Germinal center (tissue), 1 donor: ENCODE measurements at places on chromosomes 12 and 14.

GRCh38 chr14:68958553-68958952 is 20.5 kb downstream of the ACTN1 start:
- no peak for DNase-seq

- no peak for DNase-seq
Measured at GRCh38 chr14:24360281-24360680, 7.7 kb upstream of the NFATC4 start.

DNA sequence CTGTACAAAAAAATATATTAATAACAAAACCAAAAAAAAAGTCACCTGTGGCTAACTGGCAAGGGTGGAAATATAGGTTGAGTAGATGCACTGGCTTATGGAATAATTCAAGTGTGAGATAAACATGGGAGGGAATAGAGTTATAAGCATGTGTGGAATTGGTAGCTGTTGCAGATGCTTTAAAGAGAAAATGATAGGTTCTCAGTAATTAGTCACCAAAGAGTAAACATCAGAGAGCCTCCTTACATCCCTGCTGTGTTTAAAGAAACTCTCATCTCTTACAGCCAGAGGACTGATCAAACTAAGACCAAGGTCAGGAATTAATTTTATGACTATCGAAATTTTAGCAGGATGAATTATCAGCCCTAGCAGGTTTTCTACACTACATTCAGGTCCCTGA is 70.5 kb downstream of the EGLN3 start:
- DNase-seq, result no peak

DNA sequence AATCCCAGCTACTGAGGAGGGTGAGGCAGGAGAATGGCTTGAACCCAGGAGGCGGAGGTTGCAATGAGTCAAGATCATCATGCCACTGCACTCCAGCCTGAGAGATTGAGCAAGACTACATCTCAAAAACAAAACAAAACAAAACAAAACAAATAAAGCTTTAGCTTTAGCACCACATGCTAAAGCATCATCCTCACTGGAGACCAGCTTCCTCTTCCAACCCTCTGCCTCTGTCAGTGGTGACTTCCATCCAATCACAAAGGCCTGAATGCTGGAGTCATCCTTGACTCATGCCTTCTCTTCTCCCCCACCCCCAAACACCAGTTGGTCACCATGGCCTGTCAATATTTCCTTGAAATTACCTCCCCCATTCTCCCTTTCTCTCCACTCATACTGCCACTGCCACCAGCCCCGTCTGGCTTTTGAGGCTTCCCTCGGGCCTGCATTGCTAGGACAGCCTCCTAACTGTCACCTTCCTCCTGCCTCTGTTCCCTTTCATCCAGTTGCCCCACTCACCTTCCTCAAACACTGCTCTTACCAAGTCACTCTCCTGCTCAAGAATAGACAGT is 1.4 kb downstream of the ZNF385A start:
- no peak for DNase-seq

DNA sequence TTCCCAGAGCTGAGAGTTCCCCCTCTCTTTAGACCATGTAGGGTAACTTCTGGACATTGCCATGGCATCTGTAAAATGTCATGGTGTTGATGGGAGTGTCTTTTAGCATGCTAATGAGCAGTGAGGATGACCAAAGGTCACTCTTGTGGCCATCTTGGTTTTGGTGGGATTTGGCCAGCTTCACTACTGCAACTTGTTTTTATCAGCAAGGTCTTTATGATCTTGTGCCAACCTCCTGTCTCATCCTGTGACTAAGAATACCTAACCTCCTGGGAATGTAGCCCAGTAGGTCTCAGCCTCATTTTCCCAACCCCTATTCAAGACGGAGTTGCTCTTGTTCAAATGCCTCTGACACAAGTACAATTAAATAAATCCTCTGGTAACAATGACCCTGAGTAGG is 244.4 kb downstream of the NEDD1 start:
- DNase-seq, result no peak

DNA sequence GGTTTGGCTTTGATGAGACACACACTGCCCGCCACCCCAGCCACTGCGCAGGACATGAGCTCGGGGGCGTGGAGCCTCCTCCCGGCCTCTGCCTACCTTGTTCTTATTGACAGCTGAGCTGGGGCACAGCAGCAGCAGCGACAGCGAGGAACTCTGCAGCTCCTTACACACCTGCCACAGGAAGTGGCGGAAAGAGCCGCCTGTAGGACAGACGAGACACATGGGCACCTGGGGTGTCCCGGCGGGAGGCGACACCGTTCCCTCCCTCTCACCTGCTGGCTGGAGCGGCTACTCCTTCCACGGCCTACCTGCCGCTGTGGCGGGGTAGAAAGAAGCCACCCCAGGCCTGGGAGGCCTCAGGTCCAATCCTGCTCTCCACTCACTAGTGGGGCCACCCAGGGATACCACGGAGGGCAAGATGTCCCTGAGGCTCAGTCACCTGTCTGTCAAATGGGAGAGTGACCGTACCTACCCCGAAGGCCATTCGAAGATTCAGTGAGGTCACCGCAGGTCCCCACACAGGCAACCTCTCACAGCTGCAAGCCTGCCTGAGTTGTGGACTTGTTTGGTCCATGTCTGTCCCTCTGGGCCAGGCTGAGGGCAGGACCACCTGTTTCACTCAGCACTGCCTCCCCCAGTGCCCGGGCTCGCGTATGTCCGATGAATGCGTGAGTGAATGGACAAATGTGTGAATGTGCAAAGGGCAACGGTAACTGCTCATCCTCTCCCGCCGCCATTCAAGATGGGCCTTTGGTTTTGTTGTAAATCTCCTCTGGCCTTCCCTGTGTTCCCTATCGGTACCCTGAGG is 42.6 kb downstream of the TRAFD1 start:
- DNase-seq, result no peak

GRCh38 chr12:79083181-79083580 is 218.6 kb downstream of the SYT1 start:
- DNase-seq, result no peak

DNA sequence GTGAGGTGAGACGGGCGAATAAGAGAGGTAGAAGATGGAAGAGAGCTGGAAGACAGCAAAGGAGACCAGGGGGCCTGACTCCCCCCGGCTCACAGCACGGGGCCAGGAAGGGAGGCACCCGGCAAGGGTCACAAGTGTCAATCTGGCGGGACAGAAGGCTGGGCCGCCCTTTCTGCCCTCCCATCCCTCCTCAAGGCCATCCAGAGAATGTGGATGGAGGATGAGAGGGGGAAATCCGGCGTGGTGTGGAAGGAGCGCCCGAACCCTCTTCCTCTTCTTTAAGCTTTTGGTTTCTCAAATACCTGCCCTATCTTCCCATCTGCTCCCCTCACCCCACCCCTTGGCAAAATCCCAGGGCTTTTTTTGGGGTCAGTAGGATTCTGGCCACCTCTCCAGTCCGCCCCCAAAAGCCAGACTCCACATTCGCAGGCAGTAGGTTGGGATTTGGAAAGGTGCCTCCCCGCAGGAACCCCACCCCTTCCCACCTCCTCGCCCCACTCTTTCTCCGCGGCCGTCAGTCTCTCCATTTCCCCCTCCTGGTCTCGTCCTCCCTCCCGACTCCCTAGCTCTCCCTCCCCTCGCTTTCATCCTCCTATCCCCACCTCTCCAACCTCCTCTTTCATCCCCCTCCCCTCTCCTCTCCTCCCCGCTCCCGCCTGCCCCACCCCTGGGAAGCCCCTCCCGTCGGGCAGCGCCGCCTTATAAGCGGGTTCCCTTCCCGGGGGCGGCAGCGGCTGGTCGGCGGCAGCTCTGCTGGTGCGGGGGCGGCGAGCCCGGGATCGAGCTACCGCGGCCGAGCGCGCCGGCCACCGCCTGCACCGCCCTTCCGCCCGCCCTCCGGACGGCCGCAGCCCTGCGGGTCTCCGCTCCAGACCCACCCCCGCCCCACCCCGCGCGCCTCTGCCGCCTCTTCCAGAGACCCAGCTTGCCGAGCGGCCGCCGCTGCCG is at the start of gene PTMS:
Gene PTMS (plus strand): TSS at position 730 of the 948 bp plus-strand sequence. CDS start 343 bp downstream, outside the sequence.
- DNase-seq, result peak; percentile 47

DNA sequence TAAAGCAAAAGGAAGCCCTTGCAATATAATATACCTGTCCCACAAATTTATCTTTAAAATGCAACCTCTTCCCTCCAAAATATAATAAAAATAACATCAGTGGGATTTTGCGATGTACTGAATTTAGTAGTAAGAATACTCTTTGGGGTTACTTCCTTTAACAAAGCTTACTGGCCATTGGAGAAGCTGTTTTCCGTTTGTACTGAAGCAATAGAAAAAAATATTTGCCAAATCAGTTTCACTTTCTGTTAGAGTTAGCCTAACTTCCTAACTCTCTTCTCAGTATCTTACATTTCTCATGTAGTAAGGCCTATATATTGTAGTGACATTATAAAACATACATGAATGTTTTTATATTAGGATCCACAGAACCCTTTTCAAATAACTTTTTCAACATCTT is 3.7 kb downstream of the MAX start:
- peak; percentile 53 for DNase-seq

DNA sequence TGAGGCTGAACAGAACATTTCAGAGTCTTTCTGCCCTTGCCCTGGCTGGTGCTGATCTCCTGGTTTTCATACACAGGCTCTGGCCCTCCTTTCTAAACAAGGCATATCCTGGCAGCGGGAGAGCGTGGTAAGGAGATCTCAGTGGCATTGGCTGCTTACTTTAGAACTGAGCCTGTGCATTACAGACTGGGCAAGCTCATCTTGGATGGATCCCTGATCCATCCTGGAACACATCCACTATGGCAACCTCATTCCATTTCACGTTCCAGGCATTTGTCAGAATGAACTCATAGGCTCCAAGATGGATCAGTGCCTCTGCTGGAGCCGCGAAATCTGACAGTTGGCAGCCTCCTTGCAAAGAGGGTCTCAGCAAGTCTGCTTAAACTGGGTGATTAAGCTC is 224.5 kb upstream of the PELI2 start:
- no peak for DNase-seq

DNA sequence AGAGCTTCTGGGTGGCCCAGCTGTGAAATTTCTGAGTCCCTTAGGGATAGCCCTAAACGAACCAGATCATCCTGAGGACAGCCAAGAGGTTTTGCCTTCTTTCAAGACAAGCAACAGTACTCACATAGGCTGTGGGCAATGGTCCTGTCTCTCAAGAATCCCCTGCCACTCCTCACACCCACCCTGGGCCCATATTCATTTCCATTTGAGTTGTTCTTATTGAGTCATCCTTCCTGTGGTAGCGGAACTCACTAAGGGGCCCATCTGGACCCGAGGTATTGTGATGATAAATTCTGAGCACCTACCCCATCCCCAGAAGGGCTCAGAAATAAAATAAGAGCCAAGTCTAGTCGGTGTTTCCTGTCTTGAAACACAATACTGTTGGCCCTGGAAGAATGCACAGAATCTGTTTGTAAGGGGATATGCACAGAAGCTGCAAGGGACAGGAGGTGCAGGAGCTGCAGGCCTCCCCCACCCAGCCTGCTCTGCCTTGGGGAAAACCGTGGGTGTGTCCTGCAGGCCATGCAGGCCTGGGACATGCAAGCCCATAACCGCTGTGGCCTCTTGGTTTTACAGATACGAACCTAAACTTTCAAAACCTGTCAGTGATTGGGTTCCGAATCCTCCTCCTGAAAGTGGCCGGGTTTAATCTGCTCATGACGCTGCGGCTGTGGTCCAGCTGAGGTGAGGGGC is 38.9 kb downstream of the DAD1 start:
- no peak for DNase-seq

DNA sequence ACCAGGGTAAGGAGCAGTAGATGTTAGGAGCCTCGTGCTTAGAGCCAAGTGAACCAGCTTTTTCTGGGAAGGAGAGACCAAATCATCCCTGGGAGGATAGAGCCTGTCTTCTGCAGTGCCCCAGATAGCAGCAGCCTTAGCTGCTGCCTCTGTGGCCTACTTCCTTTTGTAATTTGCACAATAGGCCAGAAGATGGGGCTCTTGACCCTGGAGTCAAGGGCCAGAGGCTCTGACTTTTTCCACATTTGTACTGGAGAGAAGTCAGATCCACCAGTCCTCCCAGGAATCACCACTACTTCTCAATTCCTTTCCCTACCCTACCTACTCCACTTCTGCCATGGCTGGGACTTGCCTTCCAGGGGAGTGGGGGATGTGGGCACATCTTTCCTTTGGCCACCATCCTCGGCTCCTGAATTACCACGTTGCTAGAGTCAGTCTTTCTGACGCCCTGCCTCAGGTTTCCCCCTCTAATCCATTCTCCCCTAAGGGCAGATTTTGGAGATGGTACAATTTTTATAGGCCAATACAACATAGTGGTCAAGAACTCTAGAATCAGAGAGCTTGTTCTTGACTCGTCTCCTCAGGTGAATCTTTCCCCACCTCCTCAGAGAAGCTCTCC is 3.3 kb upstream of the SLC4A8 start:
- DNase-seq, result peak; percentile 44

DNA sequence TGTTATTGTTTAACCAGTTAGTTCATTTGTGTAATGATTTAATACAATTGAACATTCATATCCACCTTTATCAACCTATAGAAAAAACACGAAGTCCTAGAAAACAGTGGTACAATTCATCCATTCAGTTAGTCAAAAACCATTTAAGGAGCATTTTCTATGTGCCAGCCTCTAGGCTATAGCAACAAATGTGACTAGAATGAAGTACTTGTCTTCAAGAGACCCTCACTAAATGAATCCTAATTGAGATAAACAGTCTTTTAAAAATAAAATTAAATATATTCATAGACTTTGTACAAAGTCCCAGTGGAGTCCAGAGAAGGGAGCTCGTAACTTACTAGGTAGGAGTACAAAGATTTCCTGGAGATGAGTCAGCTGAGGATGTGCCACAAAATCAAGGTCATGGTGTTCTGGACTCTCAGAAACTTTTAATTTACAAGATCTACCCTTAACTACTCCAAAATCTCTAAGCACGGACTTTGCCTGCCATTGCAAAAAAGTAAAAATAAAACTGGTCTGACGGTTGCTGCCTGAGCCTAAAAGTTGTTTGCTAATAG is 430.7 kb upstream of the DCN start:
- DNase-seq, result no peak

GRCh38 chr12:127655691-127656090 is 611.3 kb upstream of the TMEM132C start:
- DNase-seq, result no peak

DNA sequence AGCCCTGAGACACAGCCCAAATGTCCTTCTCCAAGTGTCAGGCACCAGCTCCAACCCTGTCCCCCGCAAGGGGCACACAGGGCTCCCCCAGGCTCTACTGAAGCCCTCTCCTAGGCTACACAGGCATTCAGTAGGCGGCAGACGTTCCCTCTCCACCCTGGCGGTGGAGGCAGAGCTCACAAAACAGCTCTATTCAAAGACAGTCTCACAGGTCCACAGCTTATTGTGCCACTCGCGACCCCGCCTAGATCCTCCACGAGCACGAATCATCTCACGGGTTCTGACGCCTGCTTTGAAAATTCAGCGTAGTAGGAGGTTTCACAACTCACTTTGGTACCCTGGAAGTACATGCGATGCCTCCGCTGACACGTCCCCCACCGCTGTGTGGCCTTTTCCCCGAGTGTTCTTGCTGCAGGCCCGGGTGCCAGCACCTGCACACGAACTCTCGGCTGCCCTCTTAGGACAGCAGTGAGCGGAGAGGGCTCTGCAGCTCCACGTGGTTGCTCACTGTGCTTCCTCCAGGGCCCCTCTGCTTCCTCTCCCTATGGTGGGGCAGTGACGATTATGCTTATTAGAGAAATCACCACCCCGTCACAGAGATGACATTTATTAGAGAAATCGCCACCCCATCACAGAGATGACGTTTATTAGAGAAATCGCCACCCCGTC is 78.5 kb downstream of the ADGRD1 start:
- peak; percentile 24 for DNase-seq
